ENCODE measurements at places on chromosomes 7 and 10.

DNA sequence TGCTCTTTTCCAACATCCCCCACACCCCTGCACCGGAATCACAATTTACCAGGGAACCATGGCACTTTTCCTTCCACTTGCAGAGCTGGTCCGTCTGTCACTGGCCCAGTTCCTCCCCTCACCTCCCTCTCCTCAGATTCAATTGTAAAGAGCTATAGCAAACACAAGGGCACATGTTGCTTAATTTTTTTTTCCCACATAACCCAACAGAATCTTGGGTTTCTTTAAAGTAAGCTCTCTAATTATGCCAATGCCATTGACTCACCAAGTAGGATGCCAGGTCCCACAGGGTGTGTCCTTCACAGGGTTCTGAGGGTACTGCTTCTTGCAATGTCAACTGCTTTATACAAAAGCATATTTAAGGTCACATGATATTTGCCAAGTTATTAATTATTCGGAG, 262.2 kb downstream of the AUTS2 start:
- DNase-seq, result no peak

- no peak for DNase-seq
Measured at GRCh38 chr7:81111781-81112540, 193.1 kb upstream of the SEMA3C start.

GRCh38 chr10:12602521-12602920, 253.2 kb downstream of the CAMK1D start:
- no peak for DNase-seq

DNA sequence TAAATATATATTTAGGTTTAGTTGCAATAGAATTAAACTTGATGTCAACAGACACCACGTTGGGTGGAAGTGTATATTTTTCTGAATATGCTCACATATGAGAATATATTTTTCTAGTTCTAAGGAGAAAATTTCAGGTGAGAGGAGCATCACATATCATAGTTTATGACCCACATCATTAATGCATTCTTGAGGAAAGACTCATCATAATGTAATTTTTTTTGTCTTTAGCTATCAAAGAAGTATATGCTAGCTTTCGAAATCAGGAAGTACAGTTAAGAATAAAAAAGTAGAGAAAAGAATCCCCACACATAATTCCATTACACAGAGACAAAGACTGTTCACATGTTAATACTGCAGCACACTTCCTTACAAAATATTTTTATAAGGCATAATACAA, 30.4 kb downstream of the A1CF start:
- DNase-seq, result no peak

- DNase-seq, result no peak
Measured at GRCh38 chr7:157683747-157684156, 346.9 kb downstream of the DNAJB6 start.

DNA sequence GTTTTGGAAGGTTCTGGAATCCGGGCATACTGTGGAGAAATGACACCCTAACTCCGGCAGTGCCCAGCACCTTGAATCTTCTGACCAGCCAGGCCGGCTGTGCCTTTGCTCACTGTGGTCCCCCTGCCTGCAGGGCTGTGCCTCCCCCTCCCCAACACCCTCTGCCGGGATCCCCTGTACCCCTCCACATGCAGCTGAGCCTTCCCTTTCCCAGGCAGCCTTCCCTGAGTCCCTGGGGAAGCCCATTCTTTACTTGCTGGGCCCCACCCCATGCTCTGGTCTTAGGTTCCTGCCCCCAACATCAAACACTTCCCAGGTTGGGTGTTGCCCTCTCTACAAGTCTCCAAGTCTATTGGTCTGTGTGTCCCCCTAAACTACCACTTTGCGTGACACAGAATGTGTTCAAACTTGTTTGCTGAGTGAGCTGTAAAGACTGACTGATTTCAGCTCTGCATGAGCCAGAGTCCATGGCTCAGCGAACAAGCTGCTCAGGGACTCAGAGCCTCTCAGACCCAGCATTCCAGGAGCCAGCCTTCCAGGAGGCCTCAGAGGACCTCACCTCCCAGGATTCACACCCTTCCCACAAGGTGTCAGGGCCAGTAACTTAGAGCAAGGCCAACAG, 31.6 kb downstream of the CALML5 start:
- no peak for DNase-seq

DNA sequence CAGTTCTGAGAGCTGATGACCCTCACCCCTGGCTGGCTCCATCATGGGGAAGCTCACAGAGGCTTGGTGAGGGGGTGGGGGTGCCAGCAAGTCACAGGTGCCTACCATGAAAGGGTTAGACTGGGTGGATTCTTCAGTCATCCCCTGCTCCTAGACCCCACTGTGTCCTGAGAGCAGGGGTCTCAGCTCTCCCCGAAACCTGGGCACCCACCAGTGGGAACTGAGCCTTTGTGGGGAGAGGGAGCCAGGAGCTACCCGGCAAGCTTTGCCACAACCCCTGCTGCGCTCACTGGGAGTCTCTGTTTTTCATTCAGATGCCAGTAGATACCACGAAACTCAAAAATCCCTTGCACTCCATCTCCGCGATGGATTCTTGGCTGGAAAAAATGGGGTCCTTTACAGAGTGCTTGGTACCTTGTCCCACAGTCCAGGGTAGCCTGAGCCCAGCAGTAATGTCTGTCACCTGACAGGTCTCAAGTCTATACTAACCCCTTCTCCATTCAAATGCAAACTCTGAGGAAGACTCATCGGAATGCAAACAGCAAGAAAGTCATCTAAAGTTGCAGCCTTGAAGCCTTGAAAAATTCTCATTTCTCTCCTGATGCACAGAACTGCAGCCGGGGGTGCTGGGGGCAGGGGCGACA, 48.9 kb upstream of the ENO4 start:
- no peak for DNase-seq

DNA sequence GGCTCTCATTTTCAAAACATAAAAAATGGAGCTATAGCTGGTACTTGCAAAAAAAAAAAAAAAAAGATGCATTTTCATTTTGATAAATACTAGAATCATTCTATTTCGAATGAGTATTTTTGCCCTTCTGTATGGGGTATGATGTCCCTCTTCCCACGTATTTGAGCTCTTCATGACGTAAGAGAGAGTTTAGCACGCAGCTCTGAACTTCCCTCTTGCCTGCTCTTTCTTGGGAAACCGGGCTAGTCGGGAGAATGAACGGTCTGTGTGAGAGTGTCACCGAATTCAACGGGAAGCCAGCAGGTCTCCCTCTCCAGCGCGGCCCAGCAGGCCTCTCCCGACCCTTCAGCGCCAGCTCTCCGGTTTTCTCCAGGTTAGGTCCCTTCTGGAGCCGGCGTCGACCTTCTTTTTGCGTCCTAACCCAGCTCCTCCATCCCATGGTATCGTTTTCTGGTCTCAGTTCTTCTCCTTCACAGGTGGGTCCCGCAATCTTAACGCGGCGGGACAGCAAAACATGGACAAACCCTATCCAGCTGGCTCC, 159.2 kb upstream of the PITRM1 start:
- no peak for DNase-seq

DNA sequence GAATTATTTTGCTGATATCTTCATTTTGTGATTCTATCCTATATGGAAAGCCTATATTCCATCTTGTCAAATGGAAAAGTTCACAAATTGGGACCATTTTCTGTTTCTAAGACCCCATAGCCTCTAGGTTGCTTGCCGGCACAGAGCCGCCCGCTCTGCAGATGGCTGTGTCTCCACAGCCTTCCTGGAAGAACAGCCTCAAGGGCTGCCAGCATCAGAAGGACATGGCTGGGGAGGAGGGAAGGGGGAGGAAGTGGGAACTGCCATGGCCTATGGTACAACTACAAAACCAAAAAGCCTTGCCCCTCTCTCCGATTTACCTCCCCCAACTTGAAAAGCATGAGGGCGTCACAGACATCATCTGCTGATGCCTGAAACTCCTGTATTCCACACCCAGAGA, 75.9 kb downstream of the LANCL2 start:
- DNase-seq, result no peak

DNA sequence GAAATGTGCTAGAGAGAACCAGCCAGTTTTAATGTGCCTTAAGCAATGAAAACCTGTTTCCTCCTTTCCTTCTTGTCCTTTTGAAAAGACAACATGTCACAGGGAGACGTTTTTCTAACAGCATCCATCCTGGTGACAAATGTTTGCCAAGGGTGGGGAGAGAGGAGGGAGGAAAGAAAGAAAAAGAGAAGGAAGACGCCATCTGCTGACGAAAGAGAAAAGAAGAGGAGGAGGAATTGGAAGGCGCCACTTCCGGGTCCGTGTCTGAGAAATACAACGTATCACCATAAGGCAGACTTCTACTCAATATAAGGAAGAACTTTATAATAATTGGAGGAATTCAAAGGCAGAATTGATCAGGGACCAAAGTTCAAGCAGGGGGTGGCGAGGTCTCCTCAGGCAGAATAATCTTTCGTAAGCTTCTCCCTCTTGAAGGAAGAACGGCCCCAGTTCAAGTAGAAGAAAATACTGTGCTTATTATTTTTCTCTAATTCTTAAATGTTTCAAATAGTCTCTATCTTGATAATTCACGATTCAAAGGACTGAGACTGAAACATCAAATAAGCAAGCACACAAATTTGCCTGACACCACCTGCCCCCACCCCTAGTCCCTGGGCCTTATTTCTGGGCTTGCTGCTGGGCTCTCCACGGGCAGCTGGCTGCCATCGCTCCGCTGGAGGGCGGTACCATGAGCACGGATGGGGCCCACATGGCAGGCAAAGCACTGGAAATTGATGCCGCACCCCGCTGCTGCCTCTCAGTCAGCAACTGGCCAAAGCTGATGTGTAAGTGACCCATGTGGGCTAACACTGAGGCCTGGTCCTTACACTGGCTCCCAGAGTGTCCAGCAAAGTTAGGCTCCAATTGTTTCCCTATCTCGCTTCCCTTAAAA, 273.7 kb upstream of the KLF14 start:
- peak; percentile 68 for DNase-seq

GRCh38 chr10:126568809-126569385, 101.6 kb downstream of the C10orf90 start:
- no peak for DNase-seq

DNA sequence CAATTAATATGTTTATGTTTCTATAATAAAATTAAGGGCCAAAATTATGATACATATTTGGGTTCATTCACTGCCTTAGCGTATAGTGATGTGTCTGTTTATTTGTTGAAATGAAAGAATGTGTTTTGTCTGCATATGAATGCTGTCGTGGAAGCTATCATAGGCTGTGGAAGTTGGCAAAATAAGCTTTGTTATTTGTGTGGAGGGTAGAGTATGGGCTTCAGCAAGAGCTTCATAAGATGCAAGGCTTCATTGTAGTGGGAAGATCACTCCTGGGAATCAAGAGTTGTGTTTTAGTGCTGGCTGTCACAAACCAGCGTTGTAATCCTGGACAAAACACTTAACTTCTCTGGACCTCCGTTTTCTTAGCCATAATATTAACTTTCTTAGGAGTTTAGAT, 2.5 kb downstream of the SLK start:
- no peak for DNase-seq

- DNase-seq, result no peak
Measured at GRCh38 chr10:107054469-107055156, 109.9 kb downstream of the SORCS1 start.

DNA sequence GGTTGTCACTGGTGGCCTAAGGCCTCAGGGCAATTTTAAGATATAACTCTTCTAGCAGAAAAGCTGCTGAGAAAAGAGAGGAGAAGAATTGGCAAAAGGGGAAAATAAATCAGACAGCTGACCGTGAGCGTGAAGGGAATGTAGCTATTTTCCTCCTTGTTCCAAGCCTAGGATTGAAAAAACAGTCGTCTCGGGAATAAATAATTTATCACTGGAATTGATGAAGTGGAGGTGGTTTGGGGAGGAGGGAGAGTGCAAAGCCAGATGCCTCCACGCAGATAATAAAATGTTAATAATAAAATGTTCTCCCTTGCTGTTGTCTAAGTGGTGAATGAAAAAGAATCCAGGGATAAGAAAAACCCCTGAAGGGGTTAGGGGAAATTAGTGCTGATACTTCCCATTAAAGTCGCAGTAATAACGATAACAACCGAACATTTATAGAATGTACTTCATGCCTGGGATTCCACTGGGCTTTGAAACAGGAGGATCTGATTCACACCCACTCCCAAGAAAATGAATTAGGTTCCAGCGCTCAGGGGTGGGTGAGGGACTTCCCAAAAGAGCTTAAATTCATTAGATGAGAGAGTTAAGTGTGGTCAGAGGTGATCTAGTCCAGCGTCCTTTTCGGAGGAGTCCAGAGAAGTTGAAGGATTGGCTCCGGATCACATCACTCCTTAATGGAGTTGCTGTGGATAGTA, 27.3 kb downstream of the BAMBI start:
- no peak for DNase-seq

Measured in right forelimb (tissue), 1 donor.